ENCODE measurements at places on chromosomes 5 and 9. TPM values are rescaled to one million over a fixed set of nuclear protein-coding genes. Genes with fewer than 3 reads are reported as not detected.

SV2C gene
- total RNA-seq, result under 0.01 TPM

GRCh38 chr9:87713278-87713987 is 12.5 kb upstream of the CTSL start:
- DNase-seq, result peak; percentile 89

DNA sequence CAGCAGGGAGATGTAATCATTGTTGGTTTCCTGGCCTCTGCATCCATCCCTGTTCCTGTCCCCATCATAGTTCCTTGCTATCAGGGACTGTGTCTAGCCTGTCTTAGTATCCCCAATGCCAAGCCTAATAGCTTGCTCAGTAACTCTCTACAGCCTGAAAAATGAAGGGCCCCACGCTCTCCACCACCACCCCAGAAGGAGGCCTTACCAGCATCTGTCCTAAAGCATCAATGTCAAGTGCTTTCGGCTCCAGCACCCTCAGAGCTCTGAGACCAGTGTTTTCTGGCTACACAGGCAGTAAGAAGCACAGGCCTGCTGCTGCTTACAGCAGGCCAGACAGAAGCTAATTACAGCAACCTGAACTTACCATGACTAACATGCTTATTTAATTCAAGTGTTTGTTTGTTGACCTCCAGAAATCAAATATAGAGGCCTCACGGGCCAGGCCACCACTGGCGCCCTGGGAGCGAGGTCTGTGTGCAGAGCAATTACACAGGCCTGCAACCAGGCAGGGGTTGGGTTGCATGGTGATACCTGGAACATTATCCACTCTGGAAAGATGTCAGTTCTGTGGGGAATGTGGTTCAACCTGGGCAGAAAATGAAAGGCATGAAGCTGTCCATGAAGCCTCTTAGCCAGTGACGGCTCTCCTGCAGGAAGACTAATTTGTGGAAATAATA is 124.3 kb downstream of the SLC1A3 start:
- peak; percentile 39 for DNase-seq

DNA sequence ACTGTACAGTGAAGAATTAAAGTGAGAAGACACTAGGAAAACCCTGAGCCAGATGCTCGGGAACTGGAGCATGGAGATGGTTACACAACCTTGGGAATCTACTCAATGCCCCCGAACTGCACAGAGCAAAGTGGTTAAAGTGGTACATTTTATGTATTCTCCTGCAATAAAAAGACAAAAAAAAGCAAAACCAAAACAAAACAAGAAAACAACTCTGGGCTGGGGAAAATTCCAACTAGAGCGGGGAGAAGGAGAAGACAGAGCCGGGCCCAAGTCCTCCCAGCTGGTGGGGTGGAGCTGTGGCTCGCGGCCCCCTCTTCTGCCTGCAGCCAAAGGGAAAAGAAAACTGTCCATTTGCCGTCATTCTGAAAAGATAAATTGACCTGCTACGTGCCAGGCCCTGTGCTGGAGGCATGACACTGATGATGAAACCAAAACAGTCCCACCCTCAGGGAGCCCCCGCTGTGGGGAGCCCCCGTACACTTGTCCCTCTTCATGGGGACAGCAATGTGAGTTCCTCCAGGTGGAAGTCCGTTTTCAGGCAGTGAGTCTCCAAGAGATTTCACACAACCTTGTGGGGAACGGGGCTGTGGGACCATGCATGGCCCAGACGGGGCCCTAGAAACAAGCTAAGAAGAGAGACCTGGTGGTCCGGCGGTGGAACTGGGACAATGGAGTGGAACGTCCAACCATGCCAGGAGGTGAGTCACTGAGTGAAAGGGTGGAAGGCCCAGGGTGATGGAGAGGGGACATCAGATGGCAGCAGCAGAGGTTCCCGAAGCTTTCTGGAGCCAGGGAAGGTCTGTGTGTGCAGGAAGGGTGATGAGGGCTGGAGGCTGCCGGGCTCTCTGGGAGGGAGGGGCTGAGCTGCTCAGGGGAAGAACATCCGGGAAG is 114.8 kb upstream of the COL5A1 start:
- peak; percentile 86 for DNase-seq

PCDHB11 gene
- total RNA-seq, result 4.3 TPM
